ENCODE measurements at places on chromosomes 3 and 15. TPM values are rescaled to one million over a fixed set of nuclear protein-coding genes. Genes with fewer than 3 reads are reported as not detected.

DNA sequence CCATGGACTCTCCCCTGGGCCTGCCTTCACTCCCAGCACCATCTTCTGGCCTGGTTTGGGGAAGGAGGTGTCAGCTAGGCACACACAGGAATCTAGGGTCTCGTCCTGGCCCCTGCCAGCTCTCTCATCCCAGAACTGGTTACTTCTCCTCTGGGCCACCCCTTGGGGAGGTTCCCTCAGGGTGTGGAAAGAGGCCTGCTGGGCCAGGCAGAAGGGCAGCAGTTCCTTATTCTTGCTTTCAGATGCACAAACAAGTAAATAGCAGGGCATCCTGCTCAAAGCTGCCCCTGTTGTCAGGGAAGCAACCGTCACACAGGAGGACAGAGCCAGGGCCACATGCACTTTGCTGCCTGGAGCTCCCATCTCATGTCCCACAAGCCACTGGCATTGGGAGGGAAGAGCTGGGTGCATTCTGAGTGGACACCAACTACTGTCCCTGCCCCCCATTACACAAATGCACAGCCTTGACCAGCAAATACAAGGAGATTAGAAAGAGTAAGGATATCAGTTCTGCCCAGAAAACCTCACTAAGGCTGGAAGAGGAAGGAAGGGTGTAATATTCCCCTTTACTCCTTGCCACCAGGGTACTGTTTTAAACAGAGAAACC is 108.8 kb upstream of the HACD2 start:
- no peak for DNase-seq

DNA sequence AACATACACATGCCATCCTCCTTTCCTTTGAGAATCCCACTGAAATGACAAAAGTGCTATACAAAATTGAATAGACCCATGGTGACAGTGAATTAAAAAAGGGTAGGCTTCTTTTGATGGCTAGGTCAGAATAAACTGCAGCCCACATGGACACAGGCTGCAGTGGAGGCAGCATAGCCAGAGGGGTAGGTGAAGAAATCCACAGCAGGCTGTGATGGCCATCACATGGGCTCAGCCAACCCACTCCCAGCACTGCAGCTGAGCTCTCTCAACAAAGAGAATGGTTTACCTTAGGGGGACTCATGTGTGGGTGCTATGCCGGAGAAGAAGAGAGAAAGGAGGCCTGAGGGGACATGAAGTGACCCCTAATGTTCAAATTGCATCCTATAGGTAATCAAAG is 331.1 kb downstream of the CHST2 start:
- no peak for DNase-seq

GRCh38 chr3:176734146-176734545 is 463.1 kb downstream of the TBL1XR1 start:
- no peak for DNase-seq

- no peak for DNase-seq
These were observed 424.5 kb upstream of the LMCD1 start for GRCh38 chr3:8077126-8077525.

DNA sequence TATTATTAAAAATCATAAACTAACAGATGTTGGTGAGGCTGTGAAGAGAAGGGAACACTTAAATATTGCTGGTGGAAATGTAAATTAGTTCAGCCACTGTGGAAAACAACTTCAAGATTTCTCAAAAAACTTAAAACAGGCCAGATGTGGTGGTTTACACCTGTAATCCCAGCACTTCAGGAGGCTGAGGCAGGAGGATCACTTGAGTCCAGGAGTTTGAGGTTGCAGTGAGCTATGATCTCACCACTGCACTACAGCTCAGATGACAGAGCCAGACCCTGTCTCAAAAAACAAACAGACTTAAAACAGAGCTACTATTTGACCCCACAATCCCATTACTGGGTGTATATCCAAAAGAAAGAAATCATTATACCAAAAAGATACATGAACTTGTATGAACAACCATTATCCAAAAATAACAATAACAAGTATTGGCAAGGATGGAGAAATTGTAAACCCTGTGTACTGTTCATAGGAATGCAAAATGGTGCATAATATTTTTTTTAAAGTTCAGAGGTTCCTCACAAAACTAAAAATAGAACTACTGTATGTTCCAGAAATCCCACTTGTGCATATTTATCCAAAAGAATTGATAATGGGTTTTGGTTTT is 25.5 kb downstream of the ZNF148 start:
- no peak for DNase-seq

DNA sequence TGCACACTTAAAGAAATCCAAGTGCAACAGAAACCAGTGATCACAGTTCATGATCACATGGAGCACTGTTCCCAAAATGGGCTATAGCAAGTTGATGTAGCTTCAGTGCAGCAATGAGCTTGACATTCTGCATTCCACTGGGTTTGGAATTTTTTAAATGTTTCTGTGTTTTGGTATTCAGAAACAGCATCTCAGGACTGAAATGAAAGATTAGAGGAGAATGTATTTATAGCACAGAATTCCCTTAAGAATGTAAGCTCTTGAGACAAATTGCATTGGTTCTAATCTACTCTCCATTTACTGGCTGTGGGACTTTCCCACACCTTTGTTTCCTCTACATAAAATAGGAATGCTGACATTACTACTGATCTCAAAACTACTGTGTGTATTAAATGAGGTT is 162.7 kb downstream of the FGF12 start:
- DNase-seq: no peak

- no peak for DNase-seq
These were observed 40.9 kb downstream of the SEMA3G start for GRCh38 chr3:52403955-52404354.

DNA sequence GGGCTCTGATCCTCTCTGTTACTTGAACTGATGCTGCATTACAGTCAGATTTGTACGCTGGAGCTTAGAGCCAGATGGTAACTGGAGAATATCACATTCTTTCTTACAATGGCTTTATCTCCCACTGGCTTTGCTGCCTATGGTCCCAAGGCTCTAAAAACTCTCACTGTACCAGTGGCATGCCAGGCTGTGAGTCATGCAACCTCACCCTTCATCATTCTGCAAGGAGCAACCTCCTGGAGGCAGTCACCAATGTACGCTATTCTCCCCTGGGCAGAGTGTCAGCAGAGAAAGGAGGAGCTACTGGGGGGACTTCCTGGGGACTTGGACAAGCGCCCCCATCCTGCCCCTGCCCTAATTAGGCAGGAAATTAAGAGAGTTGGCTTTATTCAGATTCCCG is 97.9 kb upstream of the EIF1B start:
- no peak for DNase-seq

GRCh38 chr3:119703820-119704531 is 1.2 kb downstream of the CFAP91 start:
- no peak for DNase-seq

GRCh38 chr15:41992151-41992802 is 19.9 kb upstream of the EHD4 start:
- no peak for DNase-seq

- no peak for DNase-seq
These were observed 340.9 kb upstream of the NR2E3 start for GRCh38 chr15:71469413-71469812.

- DNase-seq: no peak
These were observed 87.2 kb upstream of the NMNAT3 start for GRCh38 chr3:139764936-139765335.

DNA sequence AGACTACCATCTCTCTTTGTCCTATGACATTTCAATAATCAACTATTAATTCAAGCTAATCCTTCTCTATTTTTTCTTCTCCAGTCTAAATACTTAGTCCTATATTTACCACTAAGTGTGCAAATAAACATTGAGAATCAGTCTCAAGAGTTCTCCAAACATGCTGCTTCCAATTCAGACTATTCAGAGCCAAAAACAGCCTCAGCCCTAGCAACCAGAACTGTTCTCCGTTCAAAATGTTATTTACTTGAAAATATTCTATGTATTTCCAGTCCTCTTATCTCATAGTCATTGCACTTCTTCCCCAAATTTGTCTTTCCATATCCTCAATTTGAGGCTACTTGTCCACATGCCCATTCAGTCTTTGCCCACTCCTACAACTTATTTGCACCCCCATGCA is 805.5 kb downstream of the IGSF11 start:
- DNase-seq: no peak

- no peak for DNase-seq
These were observed 33.0 kb upstream of the CDCP1 start for GRCh38 chr3:45179163-45179562.

- no peak for DNase-seq
These were observed 90.2 kb upstream of the FGF12 start for GRCh38 chr3:192817506-192817905.

DNA sequence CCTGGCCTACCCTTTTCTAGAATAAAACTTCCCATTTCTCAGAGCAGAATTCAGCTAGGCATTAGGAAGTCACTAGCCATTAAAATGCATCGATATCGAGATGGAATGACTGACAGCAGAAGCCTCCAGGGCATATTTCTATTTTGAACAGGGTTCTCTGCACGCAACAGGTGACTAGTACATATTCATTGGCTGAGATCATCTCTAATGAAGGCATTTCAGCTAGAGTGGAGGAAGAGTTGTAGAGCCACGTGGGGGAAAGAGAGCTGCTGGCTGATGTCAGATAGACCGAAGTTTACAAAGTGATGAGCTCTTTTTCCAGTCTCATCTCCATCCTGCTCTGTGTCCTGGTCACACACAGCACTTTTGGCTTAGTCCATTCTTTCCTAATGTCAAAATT is 7.5 kb downstream of the TMEM40 start:
- DNase-seq: no peak

- DNase-seq: no peak
These were observed 45.6 kb downstream of the CHST2 start for GRCh38 chr3:143165211-143165610.

GRCh38 chr3:130601442-130601971 is 84.5 kb downstream of the COL6A6 start:
- no peak for DNase-seq

- no peak for DNase-seq
These were observed 9.5 kb downstream of the TTBK2 start for GRCh38 chr15:42911058-42911592.

DNA sequence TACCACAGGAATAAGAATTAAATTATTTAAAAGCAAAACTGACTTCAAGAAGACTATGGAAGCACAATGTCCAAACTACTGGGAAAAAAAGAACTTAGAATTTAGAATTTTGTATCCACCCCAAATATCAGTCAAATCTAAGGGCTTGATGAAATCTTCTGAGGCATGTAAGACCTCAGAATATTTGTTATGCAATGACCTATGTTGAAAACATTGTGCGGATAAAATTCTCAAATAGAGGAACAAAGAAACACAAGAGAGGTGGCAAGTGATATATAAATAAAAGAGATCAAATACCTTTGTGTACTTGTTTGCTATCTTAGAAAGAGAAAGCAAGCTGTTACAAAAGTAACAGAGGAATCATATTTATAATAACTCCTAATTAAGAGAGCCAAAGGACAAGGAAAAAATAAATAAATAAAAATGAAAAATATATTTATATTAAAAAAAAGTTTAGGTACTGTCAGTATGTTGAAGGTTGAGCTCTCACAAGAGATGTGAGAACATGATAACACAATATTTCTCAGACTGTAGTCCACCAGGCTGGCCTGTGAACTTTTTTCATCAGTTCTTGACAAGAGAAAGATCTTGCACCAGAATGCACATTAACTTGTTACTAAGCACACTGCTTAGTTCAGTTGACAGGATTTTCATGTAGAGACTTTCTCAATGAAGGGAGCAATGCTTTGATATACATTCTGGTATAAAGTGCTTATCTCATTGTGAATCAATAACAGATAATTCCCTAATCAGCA is 50.0 kb downstream of the CPA3 start:
- DNase-seq: no peak

GRCh38 chr3:4525560-4526223 is 32.5 kb downstream of the ITPR1 start:
- no peak for DNase-seq

DNA sequence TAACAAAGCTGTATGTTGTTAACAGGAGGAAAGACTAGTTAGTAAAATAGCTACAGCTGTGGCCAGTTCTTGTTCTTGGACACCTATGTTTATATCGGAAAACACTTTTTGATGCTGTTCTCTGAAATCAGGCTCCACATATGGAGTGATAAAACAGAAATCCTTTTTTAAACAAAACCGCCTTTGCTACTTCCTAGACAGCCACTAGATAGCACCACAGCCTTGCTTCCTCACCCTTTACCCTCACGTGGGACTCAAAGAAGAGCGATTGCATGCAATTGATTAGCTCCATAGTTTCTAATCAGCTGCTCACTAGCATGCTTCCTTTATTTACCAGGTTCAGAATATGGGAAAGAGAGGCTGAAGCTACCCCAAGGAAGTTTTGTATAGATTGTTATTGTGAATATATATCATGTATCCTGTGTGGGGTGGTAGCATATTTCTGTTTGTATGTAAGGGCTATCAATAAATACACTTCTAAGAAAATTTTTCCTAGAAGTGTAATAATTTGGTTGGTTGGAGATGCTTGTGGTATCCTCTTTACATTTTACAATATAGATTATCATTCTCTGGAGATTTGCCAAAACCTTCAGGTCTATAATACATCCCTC is 4.3 kb upstream of the MTFMT start:
- no peak for DNase-seq

DNA sequence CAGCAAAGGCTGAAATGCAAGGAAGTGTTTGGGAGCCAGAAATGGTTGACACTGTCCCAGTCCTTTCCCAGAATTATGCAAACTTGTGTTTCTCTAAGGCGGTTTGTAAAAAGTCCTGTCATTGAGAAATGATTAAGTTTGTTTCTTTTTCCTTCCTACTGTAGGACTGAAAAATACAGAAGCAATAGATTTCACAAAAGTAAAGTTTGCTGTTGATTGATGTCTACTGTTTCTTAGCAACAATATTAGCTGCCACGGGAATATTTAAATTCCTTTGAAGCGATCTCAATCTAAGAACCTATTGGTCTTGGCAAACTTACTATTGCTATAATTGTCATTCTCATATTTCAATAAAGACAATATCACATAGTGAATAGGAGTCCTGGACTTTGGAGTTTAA is 100.7 kb upstream of the IL12A start:
- DNase-seq: no peak

TCAIM gene
- total RNA-seq: 23.1 TPM

PSTPIP1 gene
- 1.0 TPM for total RNA-seq

CISH gene
- total RNA-seq: 0.28 TPM

TNNC1 gene
- total RNA-seq: 0.18 TPM

GPR156 gene
- total RNA-seq: 0.13 TPM

VEPH1 gene
- 261 TPM for total RNA-seq

STRIT1 gene
- total RNA-seq: not detected

CKMT1A gene
- total RNA-seq: not detected

RGMA gene
- total RNA-seq: not detected

TF gene
- total RNA-seq: 0.18 TPM

TMEM158 gene
- 6.1 TPM for total RNA-seq
